ENCODE measurements at places on chromosomes 4 and X.

DNA sequence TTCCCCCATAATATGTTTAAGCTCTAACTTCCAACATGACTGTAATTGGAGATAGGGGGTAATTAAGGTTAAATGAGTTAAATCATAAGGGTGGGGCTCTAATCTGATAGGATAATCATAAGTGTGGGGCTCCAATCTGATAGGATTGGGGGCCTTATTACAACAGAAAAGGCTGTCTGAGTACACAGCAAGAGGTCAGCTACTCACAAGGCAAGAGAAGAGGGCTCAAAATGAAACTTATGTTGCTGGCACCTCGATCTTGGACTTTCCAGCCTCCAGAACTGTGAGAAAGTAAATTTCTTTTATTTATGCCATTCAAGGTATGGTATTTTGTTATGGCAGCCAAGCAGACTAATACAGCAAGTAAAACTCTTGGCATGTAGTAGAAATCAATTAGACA lies 16.4 kb downstream of the SH2D1A start:
- no peak for DNase-seq

DNA sequence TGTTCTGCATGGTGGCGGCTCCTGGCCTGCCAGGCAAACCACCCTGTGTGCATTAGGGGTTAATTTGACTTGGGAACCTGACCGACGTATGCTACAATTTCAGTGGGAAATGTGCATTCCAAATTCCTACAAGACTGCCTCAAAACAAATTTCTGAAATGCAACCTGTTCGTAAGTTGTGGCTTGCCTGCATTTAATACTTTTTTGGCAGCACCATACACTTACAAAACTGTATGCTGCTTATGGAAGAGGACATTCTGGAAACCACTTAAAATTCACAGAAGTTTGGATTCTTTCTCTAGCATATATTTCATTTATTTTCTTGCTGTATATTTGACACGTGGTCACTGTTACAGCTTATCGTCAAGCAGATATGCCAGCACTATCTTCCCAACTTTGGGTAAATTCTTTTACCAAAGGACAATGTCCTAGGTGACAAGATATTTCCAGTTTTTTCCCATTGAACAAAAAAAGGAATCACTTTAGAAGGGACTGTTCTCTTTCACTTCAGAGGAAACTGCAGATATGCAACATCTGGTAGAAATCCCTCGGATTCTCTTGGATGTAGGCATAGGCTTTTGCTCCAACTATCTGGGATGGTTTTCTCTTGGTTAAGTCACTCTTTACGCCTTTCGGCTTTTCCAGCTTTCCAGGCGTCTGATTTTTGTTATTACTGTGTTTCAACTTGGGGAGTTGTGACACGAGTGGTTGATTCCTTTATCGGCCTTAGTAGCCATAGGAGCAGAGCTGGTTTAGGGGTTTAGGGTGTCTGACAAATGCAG lies 9.7 kb upstream of the TENM3 start:
- no peak for DNase-seq

DNA sequence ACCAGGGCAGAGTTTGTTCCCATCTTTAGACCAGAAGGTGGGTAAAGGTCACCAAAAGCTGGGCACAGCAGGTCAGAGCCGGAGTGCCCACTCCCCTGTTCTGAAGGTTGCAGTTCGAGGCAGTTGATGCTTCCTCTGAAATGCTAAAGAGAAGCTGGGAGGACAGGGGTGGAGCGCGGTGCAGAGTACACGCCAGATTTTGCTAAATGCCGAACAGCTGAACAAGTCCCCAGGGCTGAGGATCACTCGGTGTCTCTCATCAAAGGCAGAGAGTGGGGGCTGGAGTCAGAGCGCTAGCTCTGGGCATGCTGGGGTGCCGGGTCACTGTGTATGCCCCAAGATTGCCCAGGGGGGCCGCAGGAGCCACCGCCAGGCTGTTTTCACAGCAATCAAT lies 197.0 kb downstream of the BCOR start:
- DNase-seq = peak; percentile 63

GRCh38 chr4:38179690-38180377 lies 219.6 kb downstream of the PTTG2 start:
- peak; percentile 32 for DNase-seq

DNA sequence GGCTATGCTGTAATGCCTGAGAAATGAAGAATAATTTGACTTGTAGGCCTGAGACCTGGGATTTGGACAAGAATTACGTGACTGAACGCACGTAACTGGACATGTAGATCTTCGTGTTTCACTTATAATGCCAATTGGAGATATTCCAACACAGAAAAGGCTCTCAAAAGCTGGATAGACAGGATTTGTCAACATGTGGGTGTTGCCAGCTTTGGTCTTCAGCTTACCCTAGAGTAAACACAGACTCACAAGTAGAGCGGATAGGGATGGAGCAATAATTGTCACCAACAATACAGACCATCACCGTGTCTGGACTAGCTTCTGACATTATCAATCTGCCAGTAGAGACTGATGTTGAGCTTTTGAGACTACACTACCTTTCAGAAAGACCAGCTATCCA lies 1511.0 kb upstream of the ADGRL3 start:
- DNase-seq = no peak

- DNase-seq = peak; percentile 81
Observed at GRCh38 chrX:27797575-27797974, 10.2 kb upstream of the MAGEB10 start.

DNA sequence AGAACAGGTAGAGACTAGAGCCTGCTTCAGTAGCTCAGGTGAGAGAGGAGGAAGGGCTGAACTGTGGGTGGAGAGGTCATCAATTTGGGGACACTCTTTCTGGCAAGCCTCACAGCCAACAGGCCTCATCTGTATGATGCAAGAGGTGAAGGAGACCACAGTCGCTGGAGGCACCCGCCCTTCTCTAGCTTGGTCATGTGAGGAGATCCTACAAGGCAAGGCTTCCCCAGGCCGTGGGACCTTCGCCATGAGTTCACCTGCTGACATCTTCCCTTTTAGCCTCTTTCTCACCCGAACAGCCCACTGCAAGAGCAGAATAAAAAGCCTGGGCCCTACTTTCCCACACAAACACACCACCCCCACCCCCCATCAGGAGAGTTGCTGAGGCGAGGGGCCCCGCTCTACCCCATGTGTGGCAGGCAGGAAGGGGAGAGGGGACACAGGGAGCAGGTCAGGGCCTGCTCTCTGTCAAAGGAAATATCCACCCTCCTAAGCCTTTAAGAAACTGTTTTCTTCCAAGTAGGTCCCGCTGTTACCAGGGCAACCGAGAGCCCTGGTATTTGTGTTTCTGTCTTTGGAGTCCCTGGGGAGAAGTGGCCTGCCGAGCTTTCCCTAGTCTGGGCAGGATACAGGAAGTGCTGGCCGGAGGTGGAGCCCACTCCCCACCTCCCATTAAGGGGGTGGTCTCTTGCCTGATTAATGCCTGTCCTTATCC lies 8.1 kb downstream of the RTL5 start:
- DNase-seq = no peak

DNA sequence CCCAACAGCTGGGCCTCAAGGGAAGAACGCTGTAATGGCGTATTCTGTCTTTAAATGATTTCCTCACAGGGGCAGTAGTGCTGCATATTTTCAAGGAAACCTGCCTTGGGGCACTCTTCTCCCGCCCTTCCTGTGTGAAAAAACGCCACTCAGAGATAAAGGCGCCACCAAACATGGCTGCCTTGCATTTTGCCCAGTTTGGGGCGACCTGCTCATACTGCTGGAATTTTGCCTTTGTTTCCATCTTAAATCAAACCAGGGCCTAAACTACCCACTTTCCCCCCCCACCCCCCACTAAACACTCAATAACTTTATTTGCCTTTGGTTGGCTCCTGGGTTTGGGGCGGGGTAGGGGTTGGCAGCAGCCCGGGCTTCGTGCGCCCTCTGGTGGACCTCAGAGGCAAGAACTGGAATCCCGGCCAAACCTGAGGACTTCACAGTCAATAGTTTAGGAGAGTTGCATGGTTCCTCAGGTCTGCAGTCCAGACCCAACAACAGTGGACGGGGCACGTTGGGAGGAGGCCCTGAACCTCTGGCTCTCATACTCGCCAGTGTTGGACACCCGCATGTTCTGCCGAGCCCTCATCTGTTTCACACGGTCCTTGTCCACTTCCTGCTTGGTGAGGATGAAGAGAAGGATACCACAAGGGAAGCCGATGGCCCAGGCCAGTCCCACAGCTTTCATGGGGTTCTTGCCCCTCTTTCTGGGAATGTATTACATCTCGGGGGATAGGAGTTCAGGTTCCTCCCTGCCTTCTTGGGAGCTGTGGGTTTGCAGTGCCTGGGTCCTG lies 220.1 kb upstream of the STK26 start:
- no peak for DNase-seq

- DNase-seq = no peak
Observed at GRCh38 chr4:84809946-84810345, 156.5 kb downstream of the WDFY3 start.

DNA sequence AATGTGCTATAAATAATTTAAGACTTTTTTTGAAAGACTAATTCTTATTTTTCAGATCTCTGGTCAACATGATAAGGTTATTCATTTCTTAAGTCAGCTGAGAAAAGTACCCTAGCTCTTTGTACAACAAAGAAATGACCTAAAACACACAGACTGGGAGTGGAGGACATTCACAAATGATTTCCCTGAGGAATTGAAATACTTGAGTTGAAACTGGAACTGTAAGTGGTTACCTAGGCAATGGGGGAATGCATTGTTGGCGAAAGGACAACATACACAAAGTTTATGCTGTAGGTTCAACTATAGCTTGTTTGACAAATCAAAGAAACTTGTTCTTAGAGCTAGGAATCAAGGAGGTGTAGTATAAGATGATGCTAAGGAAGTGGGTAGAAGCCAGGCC lies 915.5 kb downstream of the FAT4 start:
- DNase-seq = no peak

DNA sequence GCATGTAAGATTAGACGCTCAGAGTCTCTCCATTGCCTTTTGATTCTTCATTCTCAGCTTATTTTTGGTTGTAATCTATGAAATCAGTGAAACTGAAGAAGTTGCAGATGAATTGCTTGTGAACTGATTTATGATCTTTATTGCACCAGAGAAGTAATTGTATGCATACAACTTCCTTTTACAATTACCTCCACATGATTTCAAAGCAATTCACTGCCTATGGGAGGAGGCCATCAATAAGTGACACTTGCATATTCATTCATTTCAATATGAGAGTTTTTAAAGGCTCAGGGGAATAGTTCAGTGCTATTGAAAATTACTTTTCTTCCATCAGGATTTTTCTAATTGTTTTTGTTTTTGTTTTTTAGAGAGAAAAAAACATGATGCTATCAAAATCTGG lies 222.3 kb downstream of the NKX6-1 start:
- no peak for DNase-seq

DNA sequence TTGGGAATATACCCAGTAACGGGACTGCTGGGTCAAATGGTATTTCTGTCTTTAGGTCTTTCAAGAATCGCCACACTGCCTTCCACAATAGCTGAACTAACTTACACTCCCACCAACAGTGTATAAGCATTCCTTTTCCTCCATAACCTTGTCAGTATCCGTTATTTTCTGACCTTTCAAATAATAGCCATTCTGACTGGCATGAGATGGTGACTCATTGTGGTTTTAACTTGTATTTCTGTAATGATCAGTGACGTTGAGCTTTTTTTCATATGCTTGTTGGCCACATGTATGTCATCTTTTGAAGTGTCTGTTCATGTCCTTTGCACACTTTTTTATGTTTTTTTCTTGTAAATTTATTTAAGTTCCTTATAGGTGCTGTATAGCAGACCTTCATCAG lies 81.2 kb downstream of the ADAM29 start:
- no peak for DNase-seq

Data from NCI-H2171 treated with DMSO at 0.1 percent for 48 hours (cell line).